ENCODE measurements at places on chromosomes 16 and 17.

GRCh38 chr17:53749178-53749577 is 73.5 kb upstream of the KIF2B start:
- DNase-seq, result no peak

DNA sequence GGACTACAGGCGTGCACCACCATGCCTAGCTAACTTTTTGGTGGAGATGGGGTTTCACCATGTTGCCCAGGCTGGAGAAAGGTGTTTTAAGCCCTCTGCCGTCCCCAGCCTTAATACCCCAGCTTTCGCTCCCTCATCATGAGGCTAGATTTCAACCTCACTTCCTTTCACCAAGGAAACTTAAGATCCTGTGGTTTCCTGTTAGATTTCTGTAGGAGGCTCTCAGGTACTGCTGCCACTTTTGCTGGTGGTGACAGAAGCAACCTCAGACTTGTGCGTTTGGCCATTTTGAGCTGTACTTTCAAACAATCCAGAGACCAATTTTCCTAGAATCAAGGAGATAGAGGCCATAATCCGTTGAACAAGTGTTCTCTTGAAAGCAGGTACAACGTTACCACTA is 36.2 kb downstream of the MPHOSPH6 start:
- DNase-seq, result no peak

- DNase-seq, result no peak
Measured at GRCh38 chr16:17828012-17828411, 357.3 kb upstream of the XYLT1 start.

- no peak for DNase-seq
Measured at GRCh38 chr16:30351586-30352419, 3.3 kb downstream of the CD2BP2 start.

DNA sequence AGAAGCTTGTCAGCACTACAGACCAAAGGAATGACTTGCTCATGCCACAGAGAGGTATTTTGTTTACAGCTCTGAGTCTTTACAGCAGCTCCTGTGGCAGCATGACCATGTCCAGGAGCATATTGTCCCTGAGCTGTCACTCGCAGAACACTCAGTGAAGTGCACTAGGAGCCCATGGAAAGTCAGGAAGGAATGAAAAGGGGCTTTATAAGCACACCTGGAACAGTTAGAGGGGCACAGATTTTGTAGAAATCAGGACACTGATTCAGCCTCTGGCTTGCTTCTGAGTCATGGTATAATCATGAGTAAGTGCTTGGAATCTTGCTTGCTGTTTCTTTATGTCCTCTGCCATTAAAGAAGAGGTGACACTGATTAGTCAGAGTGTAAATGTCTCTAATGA is 41.0 kb downstream of the TADA2A start:
- DNase-seq, result no peak

DNA sequence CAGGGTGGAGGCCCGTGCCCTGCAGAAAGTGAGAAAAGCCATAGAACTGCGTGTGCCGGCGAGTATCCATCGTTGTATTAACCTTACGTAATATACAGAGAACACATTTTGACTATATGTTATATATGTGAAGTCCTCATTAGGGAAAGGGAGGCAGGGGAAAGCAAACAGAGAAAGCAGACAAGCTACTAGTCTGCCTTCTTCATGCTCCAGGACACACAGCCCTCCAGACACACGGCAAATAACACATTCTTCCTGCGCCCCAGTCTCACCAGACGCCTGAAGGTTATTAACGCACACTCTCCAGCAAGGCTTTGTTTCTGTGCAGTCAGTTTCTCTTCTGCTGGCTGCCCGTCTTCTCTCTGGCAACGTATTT is 28.8 kb downstream of the PRDM7 start:
- DNase-seq, result no peak

GRCh38 chr17:63039899-63040602 is 74.0 kb downstream of the TANC2 start:
- no peak for DNase-seq

DNA sequence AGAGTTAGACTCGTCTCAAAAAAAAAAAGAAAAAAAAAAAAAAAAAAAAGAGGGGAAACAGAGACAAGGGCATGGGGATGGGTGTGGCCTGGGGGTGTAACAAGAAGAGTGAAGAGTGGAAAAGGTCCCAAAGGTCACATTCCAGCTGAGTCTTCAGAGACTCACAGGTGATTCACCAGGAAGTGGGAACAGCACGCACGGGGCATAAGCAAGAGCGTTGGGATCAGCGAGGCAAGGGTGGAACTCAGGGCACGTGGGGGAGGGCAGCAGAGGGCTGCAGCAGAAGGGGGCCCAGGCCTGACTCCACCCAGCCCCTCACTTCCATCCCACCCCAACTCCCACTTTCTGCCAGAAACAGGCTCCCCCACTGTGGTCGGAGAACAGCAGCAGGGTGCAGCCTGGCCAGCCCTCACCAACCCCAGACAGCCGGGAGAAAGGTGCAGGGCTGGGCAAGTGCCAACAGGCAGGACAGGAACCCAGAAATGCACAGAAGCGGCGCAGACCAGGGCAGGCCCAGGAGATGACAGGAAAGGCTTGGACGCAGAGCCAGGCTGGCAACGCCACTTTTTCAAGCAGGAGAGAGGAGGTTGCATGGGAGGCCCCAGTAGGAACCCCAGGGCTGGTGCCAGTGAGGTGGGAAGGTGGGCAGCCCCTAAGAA is 3.3 kb downstream of the MEAK7 start:
- DNase-seq, result no peak

Measured in activated CD8-positive, alpha-beta memory T cell treated with anti-CD3 and anti-CD28 coated beads, Interleukin-2, amount 50 U/mL, for 48 hours (primary cell).